ENCODE measurements at places on chromosomes 3 and 15.

- no peak for DNase-seq
These were observed 172.1 kb upstream of the ADAMTS9 start for GRCh38 chr3:64859625-64860535.

GRCh38 chr15:54159012-54159411 is 180.8 kb downstream of the UNC13C start:
- DNase-seq = no peak

GRCh38 chr3:183427196-183427875 is 1.1 kb downstream of the MCF2L2 start:
- DNase-seq = no peak

- no peak for DNase-seq
These were observed 128.4 kb upstream of the HACD2 start for GRCh38 chr3:123713211-123713610.

- DNase-seq = no peak
These were observed 50.3 kb upstream of the ATP13A3 start for GRCh38 chr3:194536871-194537637.

GRCh38 chr3:73070675-73071575 is 9.5 kb downstream of the EBLN2 start:
- DNase-seq = no peak

DNA sequence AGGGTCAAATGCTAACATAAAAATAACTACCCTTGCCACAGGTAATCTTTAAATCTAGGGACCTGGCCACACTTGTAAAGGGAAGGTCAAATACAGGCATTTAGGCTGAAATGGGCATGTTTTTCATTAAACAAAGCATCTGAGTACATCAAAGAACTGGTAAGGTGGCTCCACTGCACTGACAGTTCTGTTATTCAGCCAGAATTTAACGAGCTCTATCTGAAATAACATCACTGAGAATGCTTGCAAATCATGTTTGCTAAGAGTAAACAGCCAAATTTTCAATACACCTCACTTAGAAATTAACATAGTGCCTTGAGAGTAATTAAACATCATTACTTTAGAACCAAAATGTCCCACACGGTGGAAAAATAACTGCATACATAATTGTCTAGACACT is 118.9 kb downstream of the MTHFS start:
- DNase-seq = no peak

DNA sequence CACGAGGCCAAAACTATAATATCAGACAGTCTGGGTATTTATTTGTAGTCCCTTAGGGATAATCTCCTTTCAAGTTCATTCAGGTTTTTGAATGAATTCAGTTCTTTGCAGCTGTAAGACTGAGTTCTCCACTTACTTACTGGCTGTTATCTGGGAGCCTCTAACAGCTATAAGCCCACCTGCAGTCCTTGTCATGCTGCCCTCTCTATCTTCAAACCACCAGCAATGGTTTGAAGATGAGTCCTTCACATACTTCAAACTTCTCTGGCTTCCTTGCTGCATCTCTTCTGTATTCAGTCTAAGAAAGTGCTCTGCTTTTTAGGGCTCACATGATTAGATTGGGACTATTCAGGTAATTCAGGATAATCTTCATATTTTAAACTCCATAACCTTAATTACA is 154.5 kb upstream of the STT3B start:
- no peak for DNase-seq

DNA sequence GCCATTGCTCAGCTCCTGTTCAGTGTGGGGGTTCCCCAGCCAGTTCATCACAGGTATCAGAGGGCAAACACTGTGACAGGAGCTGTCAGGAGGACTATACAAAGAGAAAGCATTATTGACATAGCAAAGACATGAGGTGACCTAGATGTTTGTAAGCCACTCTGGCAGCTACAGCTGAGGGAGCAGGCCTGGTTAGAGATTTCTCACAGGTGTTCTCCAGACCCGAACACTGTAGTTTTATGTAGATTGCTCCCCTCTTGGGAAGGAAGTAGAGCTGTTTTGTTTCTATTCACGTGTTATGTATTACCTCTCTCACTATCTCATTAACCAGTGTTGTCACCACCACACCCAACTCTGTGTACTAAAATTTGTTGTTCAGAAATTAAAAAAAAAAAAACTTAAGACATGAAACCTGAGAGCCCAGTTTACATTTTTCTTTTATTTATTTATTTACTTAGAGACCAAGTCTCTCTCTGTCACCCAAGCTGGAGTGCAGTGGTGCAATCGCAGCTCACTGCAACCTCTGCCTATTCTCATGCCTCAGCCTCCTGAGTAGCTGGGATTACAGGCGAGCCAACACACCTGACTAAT is 123.7 kb downstream of the RBPMS2 start:
- DNase-seq = peak; percentile 28

DNA sequence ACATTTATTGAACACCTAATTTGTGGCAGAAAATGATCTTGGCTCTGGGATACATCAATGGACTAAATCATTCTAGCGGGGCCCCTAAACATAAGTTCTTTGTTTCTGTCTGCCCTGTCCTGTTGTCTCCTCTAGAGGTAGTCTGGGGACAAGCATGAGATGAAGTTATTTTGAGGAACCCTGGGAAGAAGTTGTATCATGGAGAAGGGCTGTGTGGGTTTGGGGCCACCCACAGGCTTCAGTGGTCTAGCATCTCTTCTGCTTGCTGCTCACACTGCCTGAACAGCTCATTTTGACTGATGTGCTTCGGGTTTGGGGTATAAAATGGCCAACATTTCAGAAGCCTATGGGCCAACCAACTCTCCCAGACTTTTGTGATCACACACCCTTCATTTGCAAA is 50.3 kb upstream of the OSBPL11 start:
- no peak for DNase-seq

DNA sequence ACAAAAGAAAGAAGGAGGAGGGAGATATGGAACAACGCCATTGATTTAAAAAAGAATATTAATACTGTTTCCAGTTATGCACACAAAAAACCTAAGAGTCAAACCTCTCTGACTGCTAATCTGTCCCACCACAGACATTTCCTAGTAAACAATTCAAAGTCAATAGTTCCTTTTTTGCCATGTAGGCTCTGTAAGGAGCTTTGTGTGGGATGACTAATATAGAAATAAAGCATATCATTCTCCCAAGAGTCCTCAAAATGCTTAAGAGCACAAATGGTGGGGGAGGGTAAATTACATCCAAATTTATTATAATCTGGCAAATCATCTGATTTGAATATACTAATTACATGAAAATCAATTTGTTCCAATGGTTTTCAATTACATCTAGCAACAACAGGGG is 155.9 kb upstream of the CNTN4 start:
- no peak for DNase-seq

DNA sequence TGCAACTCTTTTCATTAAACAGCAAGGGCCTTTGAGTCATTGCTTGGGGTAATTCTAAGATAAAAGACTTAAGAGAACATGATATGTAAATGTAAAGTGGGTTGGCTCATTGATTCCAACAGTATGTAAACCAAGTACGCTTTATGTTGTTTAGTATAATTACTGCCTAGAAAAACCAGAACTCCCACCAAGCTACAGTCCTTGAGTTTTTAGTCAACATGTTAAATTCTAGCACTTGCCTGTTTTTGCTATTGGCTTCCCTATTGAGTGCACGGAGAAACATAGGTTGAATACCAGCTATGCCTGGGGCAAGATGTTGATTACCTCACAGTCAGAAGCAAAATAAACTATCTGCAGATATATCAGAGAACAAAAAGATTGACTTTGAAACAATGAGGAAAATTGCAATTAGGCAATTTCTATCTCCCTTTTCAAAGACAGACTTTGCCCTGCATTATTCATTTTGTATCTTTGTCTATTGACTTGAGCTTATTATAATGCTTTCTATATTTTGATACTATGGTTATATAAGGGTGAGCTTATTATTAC is 179.3 kb downstream of the ZPLD1 start:
- no peak for DNase-seq

DNA sequence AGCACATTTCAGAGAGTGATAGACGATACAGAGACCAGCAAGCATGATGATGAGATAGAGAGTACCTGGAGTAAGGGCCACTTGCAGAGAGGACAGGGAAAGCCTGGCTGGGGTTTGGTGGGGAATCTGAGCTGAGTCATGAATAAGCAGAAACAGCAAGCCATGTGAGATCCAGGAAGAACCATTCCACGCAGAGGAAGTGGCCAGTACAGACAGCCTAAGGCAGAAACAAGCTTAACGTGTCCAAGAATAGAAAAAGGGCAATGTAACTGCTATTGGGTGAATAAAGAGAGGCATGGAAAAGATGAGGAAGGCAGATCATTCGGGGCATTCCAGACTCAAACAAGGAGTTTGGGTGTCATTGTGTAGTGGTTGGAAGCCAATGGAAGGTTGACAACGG is 816.3 kb upstream of the CFAP20DC start:
- DNase-seq = no peak

DNA sequence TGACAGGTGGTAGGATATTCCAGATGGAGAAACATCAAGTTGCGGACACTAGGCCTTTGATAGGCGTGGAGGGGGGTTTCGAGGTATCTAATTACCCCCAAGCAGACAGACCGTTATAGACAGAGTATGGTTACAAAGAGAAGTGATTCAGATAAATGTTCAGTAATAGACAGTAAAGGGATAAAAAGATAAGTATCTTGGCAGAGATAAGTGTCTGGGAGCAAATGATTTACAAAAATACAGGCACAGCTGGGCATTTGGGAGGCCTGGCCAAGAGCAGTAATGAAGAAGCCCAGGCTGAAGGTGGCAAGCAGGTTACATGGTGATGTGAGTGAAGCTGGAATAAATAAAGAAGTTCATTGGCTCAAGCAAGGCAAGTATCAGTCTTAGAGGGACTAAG is 659 bp upstream of the MYH15 start:
- no peak for DNase-seq

DNA sequence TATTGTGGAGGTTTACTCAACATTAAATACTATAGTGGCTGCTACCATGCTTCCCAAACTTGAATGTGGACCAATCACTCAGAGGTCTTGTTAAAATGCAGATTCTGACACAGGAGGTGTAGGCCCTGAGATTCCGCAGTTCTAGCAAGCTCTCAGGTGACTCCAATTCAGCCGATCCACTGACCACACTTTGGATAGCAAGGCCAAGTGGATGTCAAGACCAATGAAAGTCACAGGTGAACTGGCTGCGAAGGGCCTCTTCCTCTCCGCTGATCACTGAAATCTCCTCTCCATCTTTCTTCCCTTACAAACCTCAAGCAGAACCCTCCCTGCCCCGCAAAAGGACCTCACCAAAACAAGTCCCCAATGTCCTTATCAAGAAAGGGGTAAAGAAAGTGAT is 9.2 kb upstream of the CHST2 start:
- DNase-seq = no peak

GRCh38 chr3:56452085-56452484 is 16.2 kb downstream of the ERC2 start:
- no peak for DNase-seq

DNA sequence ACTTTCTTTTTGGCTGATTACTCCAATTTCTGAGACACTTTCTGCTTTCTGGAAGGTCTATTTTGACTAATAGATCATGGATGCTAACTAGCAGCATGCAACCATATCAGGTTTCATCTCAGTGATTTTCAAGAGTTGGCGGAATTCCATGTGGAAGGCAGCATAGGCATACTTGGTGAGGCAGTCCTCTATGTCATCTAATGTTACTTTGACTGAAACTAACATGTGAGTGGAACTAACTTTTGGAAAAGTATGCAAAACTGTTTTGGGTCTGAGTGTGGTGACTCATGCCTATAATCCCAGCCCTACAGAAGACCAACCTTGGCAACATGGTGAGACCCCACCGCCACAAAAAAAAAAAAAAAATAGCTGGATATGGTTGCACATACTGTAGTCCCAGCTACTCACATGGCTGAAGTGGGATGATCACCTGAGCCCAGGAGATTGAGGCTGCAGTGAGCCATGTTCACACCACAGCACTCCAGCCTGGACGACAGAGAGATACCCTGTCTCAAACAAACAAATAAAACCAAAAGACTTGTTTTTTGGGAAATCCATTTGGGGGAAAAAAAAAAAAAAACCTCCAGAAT is 1033.7 kb downstream of the ROBO1 start:
- DNase-seq = no peak

DNA sequence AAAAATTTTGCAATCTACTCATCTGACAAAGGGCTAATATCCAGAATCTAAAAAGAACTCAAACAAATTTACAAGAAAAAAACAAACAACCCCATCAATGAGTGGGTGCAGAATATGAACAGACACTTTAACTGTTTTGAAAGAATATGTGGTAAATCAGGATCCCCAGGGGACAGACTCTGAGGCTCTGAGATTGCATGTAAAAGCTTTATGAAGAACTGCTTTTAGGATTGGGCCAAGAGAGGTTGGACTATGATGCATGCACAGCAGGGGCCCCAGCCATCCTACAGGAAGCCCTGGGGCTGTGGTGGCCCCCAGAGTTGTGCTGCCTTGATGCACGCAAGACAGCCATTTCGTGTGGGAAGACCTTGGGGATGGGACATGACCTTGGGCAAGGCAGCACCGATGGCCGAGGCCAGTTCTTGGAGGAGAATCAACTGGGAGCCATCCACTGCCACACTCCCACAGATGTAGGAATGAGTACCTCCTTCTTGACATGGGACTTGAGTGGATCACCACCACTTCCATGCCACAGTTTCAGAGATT is 298.1 kb upstream of the THBS1 start:
- DNase-seq = no peak

GRCh38 chr3:38585791-38586420 is 63.6 kb downstream of the SCN5A start:
- no peak for DNase-seq

DNA sequence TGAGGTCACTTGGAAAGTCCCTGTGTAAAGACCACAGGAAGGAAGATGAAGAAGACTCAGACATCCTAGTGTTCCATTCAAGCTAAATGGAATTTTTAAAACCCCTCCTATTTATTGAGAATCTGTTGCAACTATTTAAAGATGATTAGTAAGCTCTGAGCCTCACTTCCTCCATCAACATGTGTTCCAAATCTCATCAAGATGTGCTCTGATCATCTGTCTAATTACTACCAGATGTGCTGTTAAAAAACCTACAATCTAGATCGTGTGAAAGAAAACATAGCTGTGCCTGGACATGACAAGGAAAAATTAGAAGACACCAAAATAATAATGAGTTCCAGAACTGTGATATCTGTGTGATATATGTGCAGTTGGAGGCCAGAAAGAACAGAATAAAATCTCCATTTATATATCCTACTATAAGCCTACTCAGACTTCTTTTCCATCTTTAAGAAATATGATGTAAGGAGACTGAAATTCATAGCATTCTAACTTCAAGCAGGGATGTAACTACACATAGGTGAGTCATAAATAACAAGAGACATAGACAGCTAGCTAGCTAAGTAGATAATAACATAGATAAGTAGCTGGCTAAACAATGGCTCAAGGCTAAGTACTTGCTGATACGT is 7.8 kb downstream of the XPC start:
- no peak for DNase-seq

- DNase-seq = no peak
These were observed 22.5 kb upstream of the BFSP2 start for GRCh38 chr3:133377396-133377795.

DNA sequence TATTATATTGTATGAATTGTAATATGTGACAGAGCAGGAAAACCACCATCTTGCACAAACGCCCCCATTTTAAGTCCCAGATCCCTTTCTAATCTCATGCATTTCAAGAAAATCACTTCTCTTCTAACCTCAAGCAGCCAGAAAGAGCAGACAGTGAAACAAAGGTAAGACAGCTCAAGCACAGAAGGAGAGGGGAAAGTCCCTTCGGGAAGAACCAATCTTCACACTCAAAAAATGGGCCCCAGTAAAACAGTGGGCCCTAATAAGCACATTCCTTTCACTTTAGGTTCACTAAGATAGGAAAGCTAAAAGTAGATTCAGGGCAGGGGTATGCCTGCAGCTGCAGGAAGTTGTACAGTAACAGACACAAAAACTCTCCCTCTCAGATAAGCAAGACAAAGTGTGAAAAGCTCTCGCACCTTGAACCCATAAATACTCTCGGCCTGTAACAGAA is 1268.7 kb downstream of the SI start:
- DNase-seq = no peak

Data from CD4-positive, alpha-beta T cell treated with Interferon gamma for 1 hour (primary cell).